ENCODE measurements at places on chromosomes 12 and 14.

GRCh38 chr12:89391726-89392336, 39.5 kb upstream of the DUSP6 start:
- no peak for DNase-seq

DNA sequence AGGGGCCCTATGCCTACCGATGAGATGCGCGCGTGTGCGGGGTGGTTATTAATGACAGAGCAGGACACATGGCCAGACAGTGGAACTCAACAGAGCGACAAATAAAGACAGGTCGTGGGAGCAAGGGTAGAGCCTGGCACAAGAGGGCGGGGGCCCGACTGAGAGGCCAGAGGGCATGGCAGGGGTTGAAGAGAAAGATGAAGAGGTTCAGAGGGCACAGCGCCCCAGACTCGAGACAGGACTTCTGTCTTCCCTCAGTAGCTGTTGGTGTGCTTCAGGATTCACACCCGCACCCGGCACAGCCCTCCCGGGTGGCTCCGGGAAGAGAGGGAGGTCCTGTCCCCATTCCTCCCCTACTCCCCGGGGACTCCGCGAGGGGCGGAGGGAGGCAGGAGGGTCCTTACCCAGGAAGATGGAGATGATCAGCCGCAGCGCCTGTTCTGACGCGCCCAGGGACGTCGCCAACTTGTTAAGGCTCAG, 366 bp downstream of the LPCAT3 start:
- peak; percentile 56 for DNase-seq

- no peak for DNase-seq
Observed at GRCh38 chr14:92534932-92535643, 21.5 kb downstream of the RIN3 start.

DNA sequence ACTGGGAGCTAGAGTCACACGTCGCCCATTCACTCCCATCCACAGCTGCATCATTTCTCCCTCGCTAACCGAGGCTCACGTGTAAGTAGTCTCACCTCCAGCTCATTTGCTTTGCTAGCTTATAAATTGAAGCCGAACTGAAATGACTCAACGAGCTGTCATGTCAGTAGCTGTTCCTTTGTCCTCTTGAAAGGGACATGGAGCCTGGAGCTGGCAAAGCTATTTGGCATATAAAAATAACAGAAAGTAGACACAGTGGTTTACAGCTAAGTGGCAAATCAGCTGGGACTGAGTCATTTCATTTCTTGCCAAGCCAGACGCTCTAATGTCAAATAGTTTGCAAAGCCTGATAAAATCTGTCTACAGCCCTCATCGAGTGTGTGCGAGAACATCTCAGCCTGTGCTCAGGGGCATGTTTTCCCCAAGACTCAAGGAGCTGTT, 114.4 kb upstream of the TMEM233 start:
- no peak for DNase-seq

GRCh38 chr14:72451054-72451972, 442.6 kb downstream of the DPF3 start:
- peak; percentile 73 for DNase-seq

DNA sequence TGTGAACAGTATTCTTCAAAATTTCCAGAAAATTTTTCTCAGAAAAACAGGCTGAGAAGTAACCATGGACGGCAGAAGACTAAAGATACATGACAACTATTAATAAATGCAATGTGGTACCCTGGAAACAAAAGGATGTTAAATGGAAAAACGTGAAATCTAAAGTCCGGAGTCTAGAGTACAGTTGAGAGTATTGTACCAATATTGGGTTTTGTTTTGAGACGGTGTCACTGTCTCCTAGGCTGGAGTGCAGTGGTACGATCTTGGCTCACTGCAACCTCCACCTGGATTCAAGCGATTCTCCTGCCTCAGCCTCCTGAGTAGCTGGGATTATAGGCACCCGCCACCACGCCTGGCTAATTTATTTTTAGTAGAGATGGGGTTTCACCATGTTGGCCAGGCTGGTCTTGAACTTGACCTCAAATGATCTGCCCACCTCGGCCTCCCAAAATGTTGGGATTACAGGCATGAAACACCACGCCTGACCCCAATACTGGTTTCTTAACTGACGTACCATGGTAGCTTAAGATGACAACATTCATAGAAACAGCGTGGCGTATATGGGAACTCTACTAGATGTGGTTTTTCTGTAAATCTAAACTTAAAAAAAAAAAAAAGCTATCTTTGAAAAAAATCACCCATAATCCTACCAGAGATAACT, 16.8 kb upstream of the TDG start:
- no peak for DNase-seq

DNA sequence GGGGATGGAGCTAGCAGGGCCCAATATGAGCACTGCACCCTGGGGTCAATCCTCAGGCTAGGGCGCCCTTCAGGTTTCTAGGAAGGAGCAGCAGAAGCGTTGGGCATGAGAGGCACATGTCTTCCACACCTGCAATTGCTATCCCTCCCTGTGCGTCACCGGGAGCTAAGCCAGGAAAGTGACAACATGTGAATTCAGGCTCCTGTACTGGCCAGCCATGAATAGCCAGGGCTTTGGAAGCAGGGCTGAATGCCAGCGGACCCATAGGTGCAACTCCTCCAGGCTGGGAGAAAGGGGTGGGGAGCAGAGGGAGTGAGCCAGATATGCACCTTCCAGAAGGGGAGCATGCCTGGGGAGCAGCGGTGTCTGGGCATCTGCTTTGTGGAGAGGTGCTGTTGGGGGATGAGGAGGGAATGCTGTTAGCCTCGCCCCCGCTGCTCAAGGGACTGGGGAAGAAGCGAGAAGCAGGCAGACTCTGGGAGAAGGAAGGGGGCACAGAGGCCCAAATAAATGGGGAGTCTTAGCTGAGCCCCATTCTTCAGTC, 6.1 kb downstream of the HOXC5 start:
- DNase-seq = no peak

DNA sequence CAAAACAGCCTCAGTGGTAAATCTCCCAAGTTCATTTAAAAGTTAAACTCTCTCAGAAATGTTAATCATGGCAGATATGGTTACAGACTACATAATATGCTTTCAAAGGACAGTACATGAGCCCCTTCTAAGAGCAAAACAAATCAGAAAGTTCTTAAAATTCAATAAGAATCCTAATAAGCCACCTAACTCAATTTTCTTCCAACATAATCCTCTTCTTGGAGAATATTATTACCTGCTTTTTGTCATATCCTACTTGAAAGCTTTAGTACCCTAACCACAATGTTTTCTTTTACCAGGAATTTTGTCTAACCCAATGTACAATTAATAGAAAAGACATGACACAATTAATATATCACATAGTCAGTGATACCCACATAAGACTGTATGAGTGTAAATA, 236.5 kb upstream of the ATP2B1 start:
- no peak for DNase-seq

DNA sequence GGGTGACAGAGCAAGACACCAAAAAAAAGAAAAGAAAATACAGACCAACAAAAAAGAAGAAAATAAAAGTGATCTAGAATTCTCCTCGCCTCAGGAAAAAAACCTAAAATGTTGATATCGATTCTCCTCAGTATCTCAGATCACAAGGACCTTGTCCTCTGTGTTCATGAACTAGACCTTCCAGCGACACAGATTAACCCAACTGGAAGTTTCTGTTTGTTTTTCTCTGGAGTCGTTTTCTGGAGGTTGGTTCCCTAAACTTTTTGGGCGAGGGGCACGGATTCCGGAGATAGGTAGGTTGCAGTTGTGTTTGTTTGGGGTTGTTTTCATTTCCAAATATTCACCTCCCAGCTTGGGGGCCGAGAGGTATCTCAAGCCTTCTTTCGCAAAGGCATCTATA, 559 bp upstream of the RFC5 start:
- DNase-seq = no peak

DNA sequence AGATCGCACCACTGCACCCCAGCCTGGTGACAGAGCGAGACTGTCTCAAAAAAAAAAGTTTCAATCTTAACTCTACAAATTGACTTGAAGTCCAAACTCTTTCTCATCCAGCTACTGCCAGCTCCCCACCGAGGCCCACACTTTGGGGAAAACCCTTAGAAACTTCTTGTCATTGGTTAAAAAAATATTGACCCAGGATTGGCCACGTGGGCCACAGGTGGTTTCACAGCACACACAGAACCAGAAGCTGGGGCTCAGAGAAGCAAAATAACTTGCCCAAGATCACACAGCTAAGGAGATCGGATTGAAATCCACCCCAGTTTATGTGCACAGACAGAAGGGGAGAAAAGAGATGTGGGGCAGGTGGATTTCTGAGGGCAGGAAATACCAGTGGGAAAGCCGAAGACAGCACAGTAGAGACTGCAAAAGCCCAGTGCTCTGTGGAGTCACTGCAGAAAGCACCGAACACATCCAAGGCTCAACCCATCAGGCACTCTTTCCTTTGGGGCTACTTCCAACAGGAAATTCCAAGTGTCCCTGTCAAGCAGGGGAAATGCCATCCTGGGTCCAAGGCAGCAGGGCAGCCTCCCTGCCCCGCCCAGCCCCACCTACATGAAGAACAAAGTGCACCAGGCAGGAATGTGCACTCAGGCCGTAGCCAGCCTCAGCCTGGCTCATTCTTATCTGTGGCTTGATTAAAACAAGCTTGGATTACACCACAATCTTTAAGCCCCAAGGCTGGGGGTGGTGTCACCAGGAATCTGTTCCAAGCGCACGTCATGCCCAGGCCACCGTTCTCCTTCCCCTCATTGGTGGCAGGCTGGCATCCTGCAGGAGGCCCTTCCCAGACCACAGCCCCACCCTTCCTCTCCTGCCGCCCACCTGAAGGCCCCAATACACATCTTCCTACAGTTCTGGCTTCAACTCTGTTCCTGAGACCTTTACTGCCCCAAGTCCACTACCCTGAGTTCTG, 72.5 kb downstream of the ITPK1 start:
- no peak for DNase-seq

DNA sequence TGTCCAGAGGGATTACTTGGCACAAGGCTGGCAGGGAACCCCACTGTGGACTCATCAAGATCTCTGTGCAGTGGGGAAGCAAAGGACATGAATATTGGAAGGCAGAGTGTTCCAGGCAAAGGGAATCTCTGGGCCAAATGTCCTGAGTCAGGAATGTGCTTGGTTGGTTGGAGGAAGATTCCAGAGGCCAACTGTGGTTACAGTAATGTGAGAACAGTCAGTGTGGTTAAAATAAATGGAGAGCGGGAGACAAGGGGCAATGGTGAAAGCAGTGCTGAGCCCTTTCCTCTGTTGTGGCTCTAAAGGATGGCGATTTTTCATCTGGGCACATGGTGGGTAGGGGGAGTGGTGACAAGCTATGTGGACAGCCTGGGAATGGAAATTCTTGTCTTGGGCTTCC, 948.2 kb downstream of the BCL11B start:
- no peak for DNase-seq

DNA sequence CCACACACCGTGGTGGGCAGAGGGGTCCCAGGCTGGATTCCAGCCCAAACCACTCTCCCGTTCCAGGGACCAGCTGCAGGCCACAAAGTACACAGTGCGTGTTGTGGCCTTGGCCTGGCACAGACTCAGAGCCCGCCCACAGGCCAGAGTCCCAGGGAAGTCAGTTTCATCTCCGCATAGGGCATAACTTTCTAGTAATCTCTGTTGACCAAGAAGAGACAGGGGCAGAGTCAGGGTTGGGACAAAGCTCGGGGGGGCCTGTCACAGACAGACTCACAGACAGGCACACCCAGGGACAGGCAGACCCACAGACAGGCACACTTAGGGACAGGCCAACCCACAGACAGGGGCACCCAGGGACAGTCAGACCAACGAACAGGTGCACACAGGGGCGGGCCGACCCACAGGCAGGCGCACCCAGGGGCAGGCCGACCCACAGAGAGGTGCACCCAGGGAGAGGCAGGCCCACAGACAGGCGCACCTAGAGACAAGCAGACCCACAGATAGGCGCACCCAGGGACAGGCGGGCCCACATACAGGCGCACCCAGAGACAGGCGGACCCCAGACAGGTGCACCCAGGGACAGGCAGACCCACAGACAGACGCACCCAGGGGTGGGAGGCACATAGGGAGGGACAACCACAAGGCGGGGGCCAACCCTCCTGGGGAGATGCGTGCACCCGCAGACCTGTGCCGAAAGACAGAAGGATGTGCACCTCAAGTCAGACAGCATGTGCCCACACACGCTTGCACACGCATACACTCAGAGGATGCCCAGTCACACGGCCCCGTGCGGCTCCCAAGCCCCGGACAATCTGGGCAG, 323.3 kb upstream of the RTL1 start:
- DNase-seq = no peak

DNA sequence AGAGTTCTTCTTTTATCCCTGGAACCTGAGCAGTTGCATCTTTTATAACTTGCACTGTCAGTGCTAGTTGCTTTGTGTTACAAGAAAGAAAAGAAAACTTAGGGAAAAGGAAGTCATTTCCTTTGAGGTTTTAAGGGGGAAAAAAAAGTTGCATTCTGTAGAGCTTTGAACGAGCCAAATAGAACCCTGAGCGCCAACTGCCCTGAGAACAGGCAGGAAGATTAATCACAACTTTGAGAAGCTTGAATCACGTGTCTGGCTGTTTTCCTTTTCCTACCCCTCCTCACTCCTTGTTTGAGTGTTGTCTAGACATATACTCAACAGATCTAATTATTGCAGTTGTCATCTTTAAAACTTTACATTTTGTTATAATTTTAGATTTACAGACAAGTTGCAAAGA, 12.5 kb downstream of the PCNX1 start:
- DNase-seq = no peak

DNA sequence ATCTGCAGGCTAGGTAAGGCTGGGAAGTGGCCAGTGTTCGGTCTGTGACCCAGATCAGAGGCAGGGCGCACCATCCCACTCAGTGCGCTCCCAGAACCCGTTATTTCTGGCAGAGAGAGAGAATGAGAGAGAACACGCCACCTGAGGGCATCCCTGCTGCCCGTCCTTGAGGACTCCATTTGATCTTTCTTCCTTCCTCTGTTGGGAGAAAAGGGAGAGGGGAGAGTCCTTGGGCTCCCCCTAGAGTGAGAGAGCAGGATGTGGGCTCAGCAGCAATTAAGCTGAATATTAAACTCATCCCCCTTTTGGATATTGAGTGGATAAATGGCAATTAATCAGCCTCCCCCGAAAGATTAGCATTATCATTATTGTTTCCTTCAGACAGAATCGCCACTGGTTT, 70.6 kb downstream of the IFT43 start:
- DNase-seq = no peak

DNA sequence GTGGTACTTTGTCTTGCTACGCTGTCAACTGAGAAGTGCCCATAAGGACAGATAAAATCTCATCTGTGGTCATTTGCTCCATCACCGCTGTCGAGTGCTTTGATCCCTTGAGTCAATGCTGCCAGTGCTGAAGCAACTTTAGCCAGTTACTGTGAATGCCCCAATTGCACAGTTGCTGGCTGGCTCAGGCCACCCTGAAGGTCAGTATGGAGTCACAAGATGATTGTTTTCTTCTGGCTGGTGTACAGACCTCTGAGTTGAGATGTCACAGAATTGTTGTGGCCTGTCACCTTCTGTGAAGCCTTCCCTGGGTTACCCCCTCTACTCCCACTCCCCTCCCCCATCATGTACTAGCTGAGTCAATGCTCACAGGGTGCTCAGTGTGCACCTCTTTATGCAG, 92.9 kb downstream of the PELI2 start:
- no peak for DNase-seq

GRCh38 chr14:61941421-61942150, 179.4 kb downstream of the SNAPC1 start:
- DNase-seq = no peak

Data from RPMI8226 (cell line).